ENCODE measurements at places on chromosomes 5 and 9.

GRCh38 chr5:180137401-180138213, 66.0 kb upstream of the RNF130 start:
- no peak for DNase-seq

DNA sequence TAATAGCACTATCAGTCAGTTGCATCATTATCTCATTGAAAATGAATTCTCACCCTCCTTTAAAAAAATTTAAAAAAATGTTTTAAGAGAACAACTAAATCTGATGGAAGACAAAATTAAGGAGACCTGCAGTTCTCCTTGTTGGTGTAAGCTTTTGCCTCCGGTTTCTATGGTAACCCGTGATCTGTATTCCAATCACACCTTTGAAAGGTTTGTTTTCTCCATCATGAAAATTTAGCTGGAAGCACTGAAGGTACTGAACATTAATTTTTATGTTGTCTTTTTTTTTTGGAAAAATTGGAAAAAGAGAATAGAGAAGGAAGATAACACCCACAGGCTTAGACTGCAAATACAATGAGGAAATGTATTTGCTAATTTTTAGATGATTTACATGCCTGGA, 2.5 kb upstream of the BASP1 start:
- no peak for DNase-seq

- peak; percentile 39 for DNase-seq
Observed at GRCh38 chr5:147576646-147577535, 67.0 kb upstream of the DPYSL3 start.

- DNase-seq: no peak
Observed at GRCh38 chr5:59645380-59645779, 248.1 kb downstream of the PDE4D start.

- no peak for DNase-seq
Observed at GRCh38 chr5:33043343-33043997, 332.3 kb downstream of the NPR3 start.

- DNase-seq: no peak
Observed at GRCh38 chr5:106822851-106823250, 847.9 kb downstream of the EFNA5 start.

GRCh38 chr5:52895075-52895474, 94.1 kb upstream of the ITGA2 start:
- no peak for DNase-seq

DNA sequence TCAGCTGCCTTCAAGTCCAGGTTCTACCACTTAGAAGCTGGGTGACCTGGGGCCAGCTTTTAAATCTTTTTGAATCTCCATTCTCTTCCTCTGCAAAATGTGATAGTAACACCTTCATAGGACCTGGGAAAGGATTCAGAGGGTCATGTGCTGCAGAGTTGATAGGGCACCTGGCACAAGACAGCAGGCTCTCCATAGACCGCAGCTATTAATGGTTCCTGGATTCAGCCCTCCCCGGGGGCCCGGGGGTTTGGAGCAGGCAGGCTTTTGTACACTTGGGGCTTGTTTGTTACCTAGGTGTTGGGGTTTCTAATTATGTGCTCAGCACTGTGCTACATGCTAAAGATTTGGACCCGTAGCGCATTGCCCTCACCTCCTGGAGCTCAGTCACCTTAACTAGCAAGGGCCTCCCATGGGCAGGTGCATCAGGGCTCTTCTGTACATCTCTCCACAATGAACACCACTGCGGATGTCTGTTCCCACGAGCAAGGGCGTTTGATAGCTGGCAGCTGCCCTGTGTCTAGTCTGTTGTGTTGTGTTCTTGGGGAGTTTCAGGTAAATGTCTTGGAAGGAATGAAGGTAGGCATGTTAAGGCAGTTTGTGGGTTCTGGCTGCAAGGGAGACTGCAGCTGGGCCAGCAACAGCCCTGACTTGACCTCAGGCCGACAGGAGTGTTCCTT, 12.1 kb downstream of the PRRC2B start:
- DNase-seq: no peak

DNA sequence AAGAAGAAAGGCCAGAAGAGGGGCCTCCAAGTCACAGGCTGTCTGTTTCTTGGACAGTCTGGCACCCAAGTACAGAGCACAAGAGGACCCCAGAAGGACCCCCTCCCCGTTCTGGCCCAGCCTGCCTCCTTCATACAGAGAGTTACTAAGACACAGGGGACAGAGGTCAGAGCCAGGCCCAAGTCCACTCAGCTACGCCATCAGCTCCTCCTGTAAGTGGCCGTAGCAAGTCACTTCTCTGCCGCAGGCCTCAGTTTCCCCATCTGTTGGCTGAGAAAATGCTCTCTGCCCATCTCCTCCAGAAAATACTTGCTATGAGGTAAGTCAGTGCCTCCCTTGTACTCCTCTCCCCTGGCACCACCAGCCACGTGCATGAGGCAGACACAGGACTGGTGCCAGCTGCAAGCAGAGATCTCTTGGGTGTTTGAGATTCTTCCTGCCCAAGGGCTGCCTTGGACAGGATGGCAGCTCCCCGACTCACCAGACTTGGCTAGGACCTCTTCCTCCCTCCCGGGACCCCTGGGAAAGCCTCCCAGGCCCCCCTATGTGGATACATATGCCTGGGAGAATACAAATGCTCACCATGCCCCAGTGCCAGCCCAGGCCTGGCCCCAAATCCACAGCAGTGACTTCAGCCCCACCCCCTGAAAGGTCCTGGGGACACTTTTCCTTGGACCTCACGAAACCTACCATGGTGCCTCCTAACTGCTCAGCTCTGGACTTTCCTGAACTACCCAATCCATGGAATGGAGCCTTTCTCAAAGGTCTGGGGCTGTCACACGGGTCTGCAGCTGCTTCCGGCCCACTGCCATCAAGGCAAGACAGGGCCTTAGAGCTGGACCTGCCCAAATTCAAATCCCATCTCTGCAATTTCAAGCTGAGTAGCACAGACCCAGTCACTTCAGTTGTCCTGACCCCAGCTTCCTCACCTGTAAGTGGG, 5.1 kb downstream of the EEIG1 start:
- no peak for DNase-seq

DNA sequence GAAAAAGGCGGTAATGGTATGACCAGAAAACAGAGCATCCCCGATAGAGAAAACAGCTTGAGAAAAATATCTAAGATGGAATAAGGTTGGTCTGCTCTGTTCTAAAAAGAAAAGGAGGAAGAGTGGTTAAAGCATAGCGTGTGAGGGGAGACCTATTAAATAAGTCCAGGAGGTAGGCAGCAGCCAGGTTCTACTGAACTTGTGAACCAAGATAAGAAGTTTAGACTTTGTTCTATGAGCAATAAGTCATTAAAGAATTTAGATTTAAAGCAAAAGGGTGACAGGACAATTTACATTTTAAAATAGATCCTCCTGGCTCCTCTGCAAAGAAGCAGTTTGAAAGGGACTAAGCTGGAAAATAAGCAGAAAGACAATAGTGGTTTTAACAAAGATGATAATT, 81.3 kb upstream of the COX7C start:
- no peak for DNase-seq

DNA sequence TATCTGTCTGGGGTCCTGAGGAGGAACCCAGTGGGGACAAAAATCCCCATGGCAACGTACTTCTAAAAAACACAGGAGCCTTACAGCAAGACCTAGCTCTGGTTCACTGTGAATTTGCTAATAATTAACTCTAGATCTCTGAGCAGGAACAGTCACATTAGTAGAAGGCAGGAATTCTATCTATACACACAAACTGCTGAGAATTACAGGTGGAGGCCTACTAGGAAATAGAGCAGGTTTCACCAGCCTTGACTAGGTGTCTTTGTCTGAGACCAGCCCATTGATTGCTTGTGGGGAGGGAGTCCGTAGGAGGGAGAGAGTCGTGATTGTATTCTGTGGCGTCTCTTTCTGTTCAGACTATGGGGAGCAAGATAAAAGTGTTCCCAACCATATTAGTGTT, 44.8 kb downstream of the PRLR start:
- DNase-seq: no peak

DNA sequence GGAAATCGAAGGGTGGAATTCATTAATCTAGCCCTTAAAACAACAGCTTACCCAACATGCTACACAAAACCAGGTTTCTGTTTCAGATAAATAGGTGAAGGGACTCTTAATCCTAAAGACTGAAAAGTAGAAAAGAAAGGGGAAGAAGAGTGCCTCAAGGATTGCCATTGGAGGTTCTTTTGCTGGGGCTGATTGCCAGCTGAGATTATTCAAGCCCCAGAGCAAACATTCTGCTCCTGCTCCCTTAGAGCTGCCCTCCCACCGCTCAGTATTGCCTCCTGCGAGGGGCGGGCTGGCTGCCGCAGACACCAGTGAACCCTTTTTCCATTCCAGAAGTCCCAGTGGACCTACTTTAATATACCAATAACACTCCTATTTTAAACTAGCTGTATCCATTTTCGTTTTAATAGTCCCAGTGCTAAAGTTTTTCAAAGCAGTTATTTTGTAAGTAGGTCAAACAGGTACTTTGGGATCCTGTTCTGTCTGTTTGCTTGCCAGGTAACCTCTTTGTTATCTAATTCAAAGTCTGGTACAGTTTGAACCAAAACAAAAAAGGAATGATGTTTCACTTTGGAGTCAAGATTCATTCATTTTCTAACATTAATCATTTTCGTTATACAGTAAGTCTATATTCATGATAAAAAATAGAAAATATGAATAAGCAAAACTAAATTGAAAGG, 38.6 kb downstream of the HMGCS1 start:
- no peak for DNase-seq

GRCh38 chr9:95733741-95734666, 141.5 kb upstream of the ERCC6L2 start:
- no peak for DNase-seq

DNA sequence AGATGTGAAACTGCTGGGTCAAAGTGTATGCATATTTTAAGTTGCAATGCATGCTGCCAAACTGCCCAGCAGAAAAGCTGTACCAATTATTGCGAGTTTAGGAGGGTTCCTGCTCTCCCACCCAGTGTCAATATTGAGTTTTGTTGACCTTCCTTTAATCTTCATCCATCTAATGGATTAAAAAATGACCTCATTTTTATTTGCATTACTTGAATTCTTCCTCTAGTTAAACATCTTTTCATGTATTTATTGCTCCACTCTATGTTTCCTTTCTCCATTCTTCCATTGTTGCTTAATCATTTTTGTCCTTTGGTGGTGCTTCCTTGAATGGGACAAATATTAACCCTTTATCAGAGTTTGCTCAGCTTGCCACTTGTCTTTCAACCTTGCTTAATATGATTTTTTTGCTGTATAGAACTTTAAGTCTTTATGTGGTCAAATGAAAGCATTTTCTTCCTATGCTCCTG, 32.4 kb downstream of the TLE1 start:
- DNase-seq: no peak

DNA sequence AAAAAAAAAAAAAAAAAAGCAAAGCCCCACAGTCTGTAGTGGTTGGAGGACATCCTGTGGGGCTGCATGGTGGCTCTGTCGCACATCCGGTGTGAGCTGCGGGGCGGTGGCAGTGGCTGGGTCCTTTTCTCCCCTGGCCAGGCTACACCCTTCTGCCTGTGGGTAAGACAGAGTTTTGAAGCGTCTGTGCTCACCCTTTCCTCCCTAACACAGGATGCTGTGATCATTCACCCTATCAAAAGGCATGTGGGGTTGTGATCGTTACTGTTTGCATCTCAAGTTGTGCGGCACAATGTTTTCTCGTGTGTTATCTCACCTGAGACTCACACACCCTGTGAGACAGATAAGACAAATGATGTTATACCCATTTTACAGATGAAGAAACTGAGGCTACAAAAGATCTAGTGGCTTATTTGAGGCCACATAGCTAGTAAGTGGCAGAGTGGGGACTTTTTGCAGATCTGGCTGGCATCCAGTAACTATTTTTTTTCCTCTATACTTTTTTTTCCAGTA, 17.5 kb downstream of the IRF1 start:
- peak; percentile 93 for DNase-seq

DNA sequence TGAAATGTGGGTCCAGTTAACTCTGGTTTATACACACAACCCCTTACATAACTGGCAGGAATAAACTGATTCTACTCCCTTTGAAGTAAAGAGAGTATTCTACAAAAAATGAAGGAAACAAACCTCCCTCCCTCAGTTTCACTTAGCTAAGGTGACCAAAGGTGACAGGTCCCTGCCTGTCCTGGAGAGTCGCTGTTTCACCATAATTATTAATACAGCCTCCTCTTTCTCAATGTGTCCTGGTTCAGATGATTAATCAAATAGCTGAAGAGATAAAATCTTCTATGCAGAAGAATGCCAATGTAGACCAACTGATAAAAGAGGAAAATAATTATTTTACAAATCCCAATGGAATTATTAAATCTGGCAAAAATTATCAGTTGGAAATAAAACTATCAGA, 163.7 kb upstream of the GNA14 start:
- DNase-seq: peak; percentile 10

DNA sequence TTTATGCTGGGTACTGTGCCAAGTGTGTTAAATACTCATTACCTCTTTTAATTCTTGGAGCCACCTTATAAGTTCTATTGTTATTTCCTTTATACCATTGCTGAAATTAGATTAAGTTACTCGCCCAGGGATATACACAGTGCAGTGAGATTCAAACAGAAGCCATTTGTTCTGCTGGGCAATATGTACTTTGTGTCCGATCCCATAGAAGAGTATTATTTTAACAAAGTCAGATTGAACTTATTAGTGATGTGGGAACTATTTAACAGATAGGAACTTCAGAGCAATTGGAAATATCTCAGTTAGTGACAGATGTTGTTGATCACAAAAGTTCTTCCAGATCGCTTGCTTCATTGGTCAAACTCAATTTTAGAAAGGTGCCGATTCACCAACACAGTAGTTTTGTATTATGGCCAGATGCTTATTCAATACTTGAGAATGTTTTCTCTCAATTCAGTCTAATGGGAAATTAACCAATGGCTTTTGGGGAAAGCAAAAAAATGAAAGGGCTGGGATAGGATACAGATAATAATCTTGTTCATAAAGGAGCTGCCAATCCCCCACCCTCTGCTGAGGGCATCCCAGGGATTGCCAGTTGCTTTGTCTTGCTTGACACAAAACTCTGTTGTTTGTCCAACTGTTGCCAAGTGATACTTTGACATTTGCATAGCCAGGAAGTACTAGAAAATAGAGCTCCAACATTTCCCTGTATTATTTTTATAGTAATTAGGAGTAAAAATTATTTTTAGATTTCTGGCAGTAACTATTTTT, 94.8 kb upstream of the SEMA6A start:
- DNase-seq: no peak

- no peak for DNase-seq
Observed at GRCh38 chr5:116486588-116486987, 88.0 kb downstream of the SEMA6A start.

DNA sequence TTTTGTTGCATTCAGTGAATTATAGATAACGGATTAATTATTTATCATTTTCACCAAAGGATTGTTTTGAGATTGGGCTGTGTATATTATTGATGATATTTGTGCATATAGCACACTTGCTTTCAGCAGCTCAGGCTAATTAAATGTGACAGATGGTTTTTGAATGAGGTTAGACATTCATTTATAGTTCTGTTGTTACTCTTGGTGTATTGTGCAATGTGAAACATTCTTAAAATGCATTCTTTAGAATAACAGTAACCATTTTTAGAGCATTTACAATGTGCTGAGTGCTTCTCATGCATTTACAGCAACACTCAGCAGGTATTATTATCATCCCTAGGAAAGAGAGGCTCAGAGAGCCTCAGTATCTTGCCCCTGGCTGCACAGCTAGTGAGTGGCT, 23.8 kb downstream of the NANS start:
- DNase-seq: no peak
